ENCODE measurements at places on chromosomes 6 and 20. TPM values are rescaled to one million over a fixed set of nuclear protein-coding genes. Genes with fewer than 3 reads are reported as not detected.

Gene RIMS1
- 8.3 TPM for total RNA-seq

Gene PBOV1
- not detected for total RNA-seq

Gene SLC17A3
- not detected for total RNA-seq

Gene LY6G6F
- not detected for total RNA-seq

Gene POPDC3
- 32.6 TPM for total RNA-seq

Gene RBPJL
- not detected for total RNA-seq

Gene PRSS35
- 1.1 TPM for total RNA-seq

Gene C6orf52
- total RNA-seq, result not detected

Gene MROH8
- total RNA-seq, result 1.8 TPM

Gene CYP39A1
- 4.3 TPM for total RNA-seq

Gene SLC17A9
- total RNA-seq, result 5.6 TPM

Gene CAGE1
- under 0.01 TPM for total RNA-seq

Gene PDE10A
- 3.3 TPM for total RNA-seq

Gene EPB41L1
- 26.8 TPM for total RNA-seq

Gene LIN28B
- not detected for total RNA-seq

Gene ATP9A
- 48.9 TPM for total RNA-seq

Data from osteoblast (primary cell).